GM23248 (cell line): ENCODE measurements at places on chromosomes 2 and 18.

- no peaks in the 10 kb centered on the region for H3K36me3 ChIP-seq
- H3K4me3 ChIP-seq = peak overlapping the region; percentile 12; the same call in 1 of the 2 replicates
- H3K27me3 ChIP-seq = no peaks in the 10 kb centered on the region
- H3K27ac ChIP-seq = peak overlapping the region; percentile 86
Observed at GRCh38 chr2:201797175-201797840, 9.0 kb upstream of the CDK15 start.

DNA sequence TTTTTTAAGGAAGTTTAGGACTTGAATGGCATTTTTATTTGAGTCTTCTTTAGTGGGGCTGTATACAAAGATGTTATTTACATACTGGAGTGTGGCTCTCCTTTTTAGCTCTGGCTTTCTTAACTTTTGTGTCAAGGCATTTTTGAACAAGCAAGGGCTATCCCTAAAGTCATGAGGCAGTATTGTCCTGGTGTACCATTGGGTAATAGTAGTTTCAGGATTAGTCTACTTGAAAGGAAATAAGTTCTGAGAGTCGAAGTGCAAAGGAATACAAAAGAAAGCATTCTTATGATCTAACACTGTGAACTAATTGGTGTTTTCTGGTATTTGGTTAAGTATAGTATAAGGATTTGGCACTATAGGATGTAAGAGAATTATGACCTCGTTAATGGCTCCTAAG lies 1.9 kb upstream of the CYP27A1 start:
- H3K27me3 ChIP-seq = no peaks in the 10 kb centered on the region
- H3K27ac ChIP-seq = no peak overlapping the region
- H3K4me1 ChIP-seq = no peaks in the 10 kb centered on the region
- no peak overlapping the region for H3K4me3 ChIP-seq
- no peaks in the 10 kb centered on the region for H3K36me3 ChIP-seq
- DNase-seq = no peak

GRCh38 chr18:22314420-22314819 lies 103.3 kb downstream of the CTAGE1 start:
- H3K36me3 ChIP-seq = no peaks in the 10 kb centered on the region
- H3K4me3 ChIP-seq = peak overlapping the region; percentile 61
- H3K27ac ChIP-seq = peak overlapping the region; percentile 91
- peaks cover 58% of the 10 kb centered on the region for H3K4me1 ChIP-seq
- no peaks in the 10 kb centered on the region for H3K27me3 ChIP-seq

- H3K27ac ChIP-seq = no peak overlapping the region
- no peaks in the 10 kb centered on the region for H3K4me1 ChIP-seq
- DNase-seq = no peak
- H3K27me3 ChIP-seq = peaks cover 36% of the 10 kb centered on the region
- no peaks in the 10 kb centered on the region for H3K36me3 ChIP-seq
Observed at GRCh38 chr2:167122389-167122788, 234.1 kb downstream of the XIRP2 start.

DNA sequence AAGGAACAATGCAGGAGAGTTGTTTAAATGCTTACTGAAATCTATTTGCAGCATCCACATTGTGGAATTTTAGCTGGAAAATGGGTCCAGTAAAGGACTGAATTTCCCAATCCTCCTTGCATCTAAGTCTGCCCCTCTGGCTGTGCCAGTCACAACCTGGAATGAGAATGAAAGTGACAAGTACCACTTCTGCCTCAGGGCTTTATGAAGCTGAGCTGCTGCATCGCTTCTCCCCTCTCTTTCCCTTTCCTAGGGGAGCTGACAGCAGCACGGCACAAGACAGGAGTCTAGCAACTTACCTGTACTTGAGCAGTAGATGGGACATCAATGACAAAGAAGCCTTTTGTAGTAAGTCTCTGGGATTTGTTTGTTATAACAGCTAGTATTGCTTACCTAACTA lies 27.3 kb upstream of the THSD7B start:
- H3K4me1 ChIP-seq = no peaks in the 10 kb centered on the region
- DNase-seq = no peak
- H3K27me3 ChIP-seq = no peaks in the 10 kb centered on the region
- no peak overlapping the region for H3K4me3 ChIP-seq
- no peaks in the 10 kb centered on the region for H3K36me3 ChIP-seq

DNA sequence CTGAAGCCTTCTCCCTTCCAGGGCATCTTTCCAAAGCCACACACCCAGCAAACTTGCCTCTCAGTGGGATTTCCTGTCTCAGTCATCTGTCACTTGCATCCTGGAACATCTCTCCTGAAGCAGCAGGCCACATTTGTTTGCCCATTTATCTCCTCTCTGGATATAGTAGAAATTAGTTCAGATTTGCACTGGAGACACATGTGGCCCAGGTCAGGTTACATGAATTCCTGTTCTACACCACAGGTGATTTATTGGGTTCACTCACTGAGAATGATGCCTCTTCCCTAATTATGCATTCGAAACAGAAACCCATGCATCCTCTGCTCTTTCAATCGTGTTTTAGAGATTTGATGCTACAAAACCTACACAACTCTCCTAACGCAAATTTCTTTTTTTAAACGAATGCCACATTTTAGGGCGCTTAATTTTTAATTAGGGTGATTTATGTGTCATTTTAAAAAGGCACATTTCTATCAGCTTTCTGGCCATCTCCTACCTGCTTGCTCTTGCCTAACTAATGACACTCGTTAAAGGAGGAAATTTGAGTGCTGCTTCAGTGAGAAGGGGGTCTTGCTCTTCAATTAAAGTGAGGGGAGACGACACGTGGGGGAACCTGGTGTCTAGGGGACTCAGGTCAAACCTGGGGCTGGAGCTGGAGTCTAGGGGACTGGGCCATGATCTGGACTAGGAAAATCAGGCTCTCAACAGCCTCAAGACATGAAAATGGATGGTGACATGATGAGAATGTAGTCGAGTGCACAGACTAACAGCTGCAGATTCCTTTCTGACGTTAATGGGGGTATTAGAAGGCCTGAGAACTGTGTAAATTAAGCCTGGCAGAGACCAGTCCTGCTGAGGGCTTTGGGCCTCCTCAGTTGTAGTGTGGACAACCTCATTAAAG lies 221.4 kb downstream of the CLIP4 start:
- no peak overlapping the region for H3K4me3 ChIP-seq
- H3K36me3 ChIP-seq = no peaks in the 10 kb centered on the region
- no peaks in the 10 kb centered on the region for H3K4me1 ChIP-seq
- H3K27me3 ChIP-seq = no peaks in the 10 kb centered on the region; the same call in 1 of the 2 replicates
- no peak for DNase-seq

DNA sequence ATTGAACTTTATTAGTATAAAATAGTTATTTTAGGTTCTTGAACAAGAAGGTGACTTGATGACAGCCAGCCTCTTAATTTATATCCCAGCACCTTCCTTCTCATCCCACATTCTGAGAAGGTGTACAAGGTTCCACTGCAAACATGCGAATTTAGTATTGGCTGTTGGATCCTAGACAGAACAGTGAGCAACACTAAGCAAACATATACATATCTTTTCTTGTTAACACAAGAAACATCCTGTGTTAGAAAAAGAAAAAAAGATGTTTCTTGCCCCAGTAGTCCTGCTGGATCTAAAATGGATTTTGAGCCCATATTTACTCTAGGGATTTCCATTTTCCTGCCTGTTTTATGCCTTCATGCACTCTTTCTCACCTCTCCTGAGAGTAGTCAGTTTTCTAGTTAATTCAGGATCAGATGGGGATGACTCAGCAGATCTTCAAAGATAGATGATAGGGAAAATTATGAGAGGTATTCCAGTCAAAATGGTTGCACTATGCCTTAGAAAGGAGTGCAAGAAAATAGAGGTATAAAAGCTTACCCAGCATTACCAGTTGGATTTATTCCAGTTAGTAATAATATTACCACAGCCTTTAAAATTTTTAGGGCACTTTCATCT lies 336.5 kb downstream of the MEIS1 start:
- no peaks in the 10 kb centered on the region for H3K36me3 ChIP-seq
- peak; percentile 11 for DNase-seq
- no peaks in the 10 kb centered on the region for H3K27me3 ChIP-seq
- no peak overlapping the region for H3K4me3 ChIP-seq
- no peaks in the 10 kb centered on the region for H3K4me1 ChIP-seq
- H3K27ac ChIP-seq = no peak overlapping the region

DNA sequence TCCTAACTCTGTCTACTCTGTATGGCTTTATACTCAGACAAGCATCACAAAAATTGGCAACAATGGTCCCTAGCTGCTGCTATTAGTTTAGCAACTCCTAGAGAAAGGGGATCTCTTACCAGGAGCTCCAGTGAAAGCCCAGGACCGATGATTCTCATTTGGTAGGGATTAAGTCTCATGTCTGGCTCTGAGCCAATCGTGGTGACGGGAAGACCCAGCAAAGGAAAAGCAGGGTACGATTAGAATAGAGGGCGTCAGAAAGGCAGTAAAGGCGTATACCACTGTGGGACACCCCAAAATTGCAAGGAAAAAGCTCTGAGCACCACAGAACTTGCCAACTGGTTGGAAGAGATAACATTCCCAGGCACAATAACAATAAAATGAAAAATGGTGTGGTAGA lies 129.5 kb downstream of the MTCL1 start:
- no peaks in the 10 kb centered on the region for H3K27me3 ChIP-seq
- peaks cover 20% of the 10 kb centered on the region for H3K4me1 ChIP-seq
- H3K4me3 ChIP-seq = no peak overlapping the region
- DNase-seq = peak; percentile 26

DNA sequence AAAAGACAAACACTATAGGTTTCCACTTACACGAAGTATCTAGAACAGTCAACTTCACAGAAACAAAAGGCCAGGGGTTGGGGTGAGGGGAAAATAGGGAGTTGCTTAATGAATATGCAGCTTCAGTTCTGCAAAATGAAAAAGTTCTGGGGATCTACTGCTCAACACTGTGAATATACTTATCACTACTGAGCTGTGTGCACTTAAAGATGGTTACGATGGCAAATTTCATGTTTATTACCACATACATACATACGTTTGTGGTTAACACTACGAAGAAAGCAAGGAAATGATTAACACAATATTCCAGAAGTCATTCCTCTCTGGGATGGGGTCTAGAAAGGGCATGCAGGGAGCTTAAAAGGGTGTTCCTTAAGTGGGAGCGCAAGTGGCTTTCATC lies 19.3 kb downstream of the MBOAT2 start:
- DNase-seq = peak; percentile 18
- H3K27ac ChIP-seq = peak overlapping the region; percentile 66
- H3K36me3 ChIP-seq = no peaks in the 10 kb centered on the region
- no peaks in the 10 kb centered on the region for H3K27me3 ChIP-seq
- H3K4me3 ChIP-seq = no peak overlapping the region

DNA sequence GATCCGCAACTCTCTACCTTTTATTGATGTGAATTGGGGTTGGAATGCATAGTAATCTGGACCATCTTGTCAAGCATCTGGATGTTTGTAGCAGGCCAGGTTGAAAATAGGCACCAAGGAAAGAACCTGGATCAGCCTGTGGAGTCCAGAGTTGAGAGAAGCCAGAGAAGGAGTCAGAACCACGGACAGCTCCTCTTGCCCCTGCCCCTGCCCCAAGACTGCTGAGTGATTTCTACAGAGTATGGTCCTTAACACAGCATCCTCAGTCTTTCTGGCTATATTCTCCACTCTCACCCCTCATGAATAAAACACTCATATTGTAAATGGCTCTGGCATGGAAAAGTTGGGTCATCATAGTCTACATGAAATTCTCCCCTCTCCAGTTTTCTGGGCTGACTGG lies 154.6 kb downstream of the LOXHD1 start:
- no peaks in the 10 kb centered on the region for H3K36me3 ChIP-seq
- H3K27me3 ChIP-seq = peaks cover 7% of the 10 kb centered on the region; the same call in 1 of the 2 replicates
- no peak overlapping the region for H3K27ac ChIP-seq
- no peak for DNase-seq
- no peak overlapping the region for H3K4me3 ChIP-seq

DNA sequence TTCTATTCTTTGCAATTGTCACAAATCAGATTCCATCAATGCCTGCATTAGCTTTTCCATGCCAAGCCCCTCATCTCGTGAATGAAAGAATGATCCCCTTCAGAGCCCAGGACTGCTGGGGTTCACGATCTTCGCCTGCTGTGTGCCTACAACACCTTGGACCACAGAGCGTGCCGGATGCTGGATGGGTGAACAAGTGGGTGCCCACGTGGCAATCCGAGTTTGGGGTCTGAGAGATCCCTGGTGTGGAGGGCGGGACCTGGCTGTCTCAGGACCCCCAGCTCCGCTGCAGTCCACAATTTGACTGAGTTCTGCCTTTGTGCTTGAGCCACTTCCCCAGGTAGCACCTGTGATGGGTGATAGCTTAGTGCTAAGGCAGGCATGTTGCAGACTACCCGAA lies 317.0 kb downstream of the GALR1 start:
- no peak overlapping the region for H3K4me3 ChIP-seq
- H3K36me3 ChIP-seq = no peaks in the 10 kb centered on the region
- DNase-seq = no peak
- no peaks in the 10 kb centered on the region for H3K27me3 ChIP-seq

GRCh38 chr2:173205375-173205774 lies 129.7 kb downstream of the MAP3K20 start:
- no peaks in the 10 kb centered on the region for H3K27me3 ChIP-seq
- H3K36me3 ChIP-seq = peaks cover 15% of the 10 kb centered on the region
- no peak overlapping the region for H3K4me3 ChIP-seq

- no peak overlapping the region for H3K27ac ChIP-seq
- no peaks in the 10 kb centered on the region for H3K36me3 ChIP-seq
- H3K4me1 ChIP-seq = peaks cover 8% of the 10 kb centered on the region
Observed at GRCh38 chr18:23943903-23944624, 70.5 kb upstream of the TTC39C start.

DNA sequence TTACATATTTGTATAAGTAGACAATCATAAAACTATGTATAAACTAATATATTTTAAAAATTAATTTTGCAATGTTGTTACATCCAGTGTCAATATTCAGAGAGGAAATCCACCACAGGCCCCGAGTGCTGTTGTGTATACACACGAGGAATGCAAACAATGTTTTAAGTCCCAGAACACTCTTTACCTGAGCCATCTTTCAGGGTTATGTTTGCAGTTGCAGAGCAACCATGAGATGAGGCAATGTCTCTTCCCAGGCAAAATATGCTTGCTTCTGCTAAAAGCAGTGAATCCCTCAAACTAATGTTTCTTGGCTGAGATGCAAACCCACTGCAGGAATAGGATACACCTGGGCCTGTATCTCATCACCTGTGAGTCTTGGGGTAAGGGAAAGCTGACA lies 91.3 kb downstream of the ASXL2 start:
- H3K27ac ChIP-seq = no peak overlapping the region
- H3K36me3 ChIP-seq = no peaks in the 10 kb centered on the region

GRCh38 chr18:72013427-72013850 lies 530.7 kb downstream of the CBLN2 start:
- DNase-seq = no peak
- no peaks in the 10 kb centered on the region for H3K4me1 ChIP-seq
- H3K36me3 ChIP-seq = no peaks in the 10 kb centered on the region
- no peaks in the 10 kb centered on the region for H3K27me3 ChIP-seq
- no peak overlapping the region for H3K27ac ChIP-seq
- H3K4me3 ChIP-seq = no peak overlapping the region
